Stomach (tissue), 19 donors: ENCODE measurements at places on chromosomes 1 and 21. TPM values are rescaled to one million over a fixed set of nuclear protein-coding genes. Genes with fewer than 3 reads are reported as not detected.

DNA sequence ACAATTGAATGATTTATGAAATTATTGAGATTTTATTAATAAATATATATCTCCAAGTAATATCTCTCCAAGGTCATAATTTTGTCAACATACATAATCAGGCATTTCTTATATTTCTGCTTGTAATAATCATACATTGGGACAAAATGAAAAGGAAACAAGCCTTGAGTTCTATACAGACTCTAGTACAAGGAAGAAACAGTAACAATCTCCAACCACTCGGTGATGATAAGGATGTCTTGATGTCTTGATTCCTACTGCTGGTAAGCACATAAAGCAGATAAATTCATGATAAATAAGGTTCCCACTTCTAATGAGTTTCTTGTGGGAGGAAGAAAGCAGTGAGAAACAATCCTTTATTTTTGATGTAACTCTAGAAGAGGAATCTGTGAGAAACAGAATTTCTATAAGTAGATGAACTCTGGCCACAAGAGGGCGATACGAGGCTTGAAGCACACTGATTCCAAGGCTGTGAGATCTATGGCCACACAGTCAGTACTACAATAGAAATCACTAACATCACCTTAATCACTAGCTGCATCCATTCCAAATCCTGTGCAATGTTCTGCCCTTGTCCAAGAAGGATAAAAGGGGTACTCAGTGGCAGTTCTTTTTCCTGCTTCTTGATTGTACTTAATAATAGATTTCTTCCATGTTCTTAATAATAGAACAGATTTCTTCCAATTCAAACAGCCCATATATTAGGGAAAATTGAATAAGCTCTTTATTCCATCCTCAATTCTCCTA lies 41.4 kb upstream of the LRRC8B start:
- peak; percentile 92 for DNase-seq

- DNase-seq: no peak
Observed at GRCh38 chr1:232951180-232951579, 769 bp downstream of the NTPCR start.

GRCh38 chr1:155944444-155944799 lies 3.0 kb downstream of the RXFP4 start:
- no peak for DNase-seq

DNA sequence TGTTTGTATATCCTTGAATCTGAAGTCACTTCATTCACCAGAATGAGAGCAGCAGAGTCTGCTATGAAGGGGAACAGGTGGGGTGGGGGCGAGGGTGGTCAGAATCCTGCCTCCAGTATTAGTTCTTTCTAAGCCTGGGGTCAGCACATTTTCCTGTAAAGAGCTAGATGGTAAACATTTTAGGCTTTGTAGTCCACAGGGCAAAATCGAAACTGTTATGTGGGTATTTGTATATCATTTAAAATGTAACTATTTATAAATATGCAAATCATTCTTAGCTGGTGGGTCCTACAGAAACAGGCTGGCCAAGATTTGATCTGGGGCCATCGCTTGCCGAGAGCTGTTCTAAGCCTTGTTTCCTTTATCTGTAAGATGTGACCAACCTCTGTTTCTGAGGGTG lies 96.0 kb downstream of the IGSF21 start:
- DNase-seq: no peak

- DNase-seq: no peak
Observed at GRCh38 chr1:94858276-94858675, 38.1 kb downstream of the SLC44A3 start.

DNA sequence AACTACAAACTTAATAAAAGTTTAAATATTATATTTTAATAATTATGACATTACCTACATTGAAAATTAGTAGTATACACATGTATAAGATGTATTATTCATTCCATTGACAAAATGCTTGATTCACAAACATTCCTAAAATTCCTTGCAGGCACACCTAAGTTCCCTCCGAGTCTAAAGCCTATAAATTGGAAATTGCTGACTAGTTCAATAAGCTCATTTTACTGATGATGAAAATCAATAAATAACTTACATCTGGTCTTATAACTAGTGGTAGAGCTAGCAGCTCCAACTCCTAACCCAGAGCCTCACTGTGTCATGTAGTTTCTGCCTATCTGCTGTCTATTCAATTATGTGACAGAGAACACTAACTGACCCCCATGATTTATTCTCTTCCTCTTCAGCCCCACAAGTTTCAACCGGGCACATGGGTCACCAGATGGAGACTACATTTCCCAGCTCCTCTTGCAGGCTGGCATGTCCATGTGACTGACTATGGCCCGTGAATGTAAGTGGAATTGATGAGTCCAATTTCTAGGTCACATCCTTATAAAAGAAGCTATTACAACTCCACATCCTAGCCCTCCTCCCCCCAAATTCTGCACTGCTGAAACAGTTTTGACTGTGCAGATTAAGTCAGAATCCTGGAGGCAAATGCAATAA lies 29.6 kb upstream of the LRRC8D start:
- no peak for DNase-seq

- DNase-seq: no peak
Observed at GRCh38 chr1:231927431-231927830, 300.8 kb downstream of the DISC1 start.

GRCh38 chr1:100721526-100722207 lies 2.1 kb downstream of the VCAM1 start:
- DNase-seq: peak; percentile 70

DNA sequence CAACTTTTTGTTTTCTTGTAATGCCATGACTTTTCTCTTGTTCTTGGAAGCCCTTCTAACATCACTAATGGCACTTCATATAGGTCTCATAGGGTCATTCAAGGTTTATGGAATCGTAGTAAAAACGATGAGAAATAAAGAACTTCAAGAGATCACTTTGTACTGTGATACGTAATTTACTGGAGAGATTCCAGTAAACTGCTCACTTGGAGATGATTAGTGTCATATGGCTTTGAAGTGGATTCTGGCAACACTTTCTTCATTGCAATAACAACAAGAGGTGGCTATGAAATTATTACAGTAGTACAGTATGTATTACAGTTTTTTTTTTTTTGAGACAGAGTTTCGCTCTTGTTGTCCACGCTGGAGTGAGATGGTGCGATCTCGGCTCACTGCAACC lies 103.4 kb downstream of the RUSC1 start:
- DNase-seq: no peak

DNA sequence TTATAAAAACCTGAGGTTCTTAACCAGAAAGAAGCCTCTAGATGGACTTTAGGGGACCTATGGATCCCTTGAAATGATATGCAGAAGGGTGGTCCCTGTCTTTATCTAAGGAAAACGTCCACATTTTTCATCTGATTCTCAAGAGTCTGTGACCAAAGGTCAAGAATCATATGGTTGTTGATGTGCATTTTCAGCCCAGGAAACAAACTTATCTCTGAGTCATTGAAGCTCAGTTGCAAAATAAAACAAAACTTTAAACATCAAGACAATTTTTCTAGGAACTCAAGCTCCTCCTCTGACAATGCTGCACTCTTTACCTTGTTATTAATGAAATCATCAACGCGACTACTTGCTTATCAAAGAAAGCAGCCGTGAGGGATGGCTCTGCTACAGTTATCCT lies 83.3 kb downstream of the TIAM1 start:
- no peak for DNase-seq

DNA sequence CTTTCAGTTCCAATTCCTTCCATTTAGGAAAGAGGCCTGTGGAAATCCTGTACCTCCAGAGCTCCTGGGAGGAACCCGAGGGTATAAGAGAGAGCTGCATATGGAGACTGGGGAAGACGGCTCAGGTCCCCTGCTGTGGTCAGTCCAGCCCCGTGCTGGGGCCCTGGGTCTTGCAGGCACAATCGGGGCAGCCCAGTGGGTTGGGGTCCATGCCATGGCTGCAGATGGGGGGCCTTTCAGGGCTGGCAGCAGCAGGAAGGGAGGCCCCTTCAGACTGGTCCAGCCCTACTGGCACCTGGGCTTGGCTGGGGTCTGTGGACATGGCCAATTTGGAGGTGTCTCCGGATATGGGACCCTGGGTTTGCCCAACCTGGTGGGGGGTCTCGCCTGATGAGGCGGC lies 18.2 kb downstream of the HTR6 start:
- DNase-seq: no peak

DNA sequence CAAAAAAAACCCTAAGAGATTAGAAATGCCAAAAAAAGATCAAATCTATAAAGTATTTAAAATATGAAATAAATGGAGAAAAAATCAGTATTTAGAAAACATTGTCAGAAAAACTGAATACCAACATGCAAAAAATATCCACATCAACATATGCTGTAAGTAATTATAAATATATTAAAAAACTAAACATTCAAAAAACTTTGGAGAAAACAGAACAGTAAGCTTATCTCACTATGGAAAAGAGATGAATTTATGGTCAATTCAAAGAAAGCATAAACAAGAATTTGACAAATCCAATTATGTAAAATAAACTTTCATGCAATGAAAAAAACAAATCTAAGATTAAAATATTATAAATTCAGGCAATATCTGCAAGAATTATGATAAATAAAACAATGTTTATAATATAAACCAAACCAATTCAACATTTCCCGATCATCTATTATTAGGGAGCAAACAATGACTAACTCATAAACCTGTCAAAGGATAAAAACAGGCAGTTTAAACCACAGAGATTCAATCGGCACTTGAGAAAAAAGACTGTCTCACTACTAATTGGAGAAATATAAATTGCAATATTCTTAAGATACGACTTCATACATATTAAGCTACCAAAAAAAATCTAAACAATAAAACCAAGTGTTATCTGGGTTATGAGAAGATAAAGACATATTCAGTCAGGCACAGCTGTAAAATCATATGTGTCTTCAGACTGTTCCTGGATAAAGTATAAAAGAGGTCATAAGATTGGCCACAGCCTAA lies 21.8 kb downstream of the EYA3 start:
- DNase-seq: no peak

GRCh38 chr1:36484099-36484498 lies 1.4 kb upstream of the CSF3R start:
- no peak for DNase-seq

GRCh38 chr1:116504308-116505156 lies 66.3 kb downstream of the CD58 start:
- peak; percentile 60 for DNase-seq

The CCDC30 gene
- total RNA-seq: 2.3 TPM

The SLC45A1 gene
- total RNA-seq: not detected

The KAZN gene
- total RNA-seq: 8.8 TPM

The SERTAD4 gene
- total RNA-seq: 5.4 TPM

The IL20 gene
- not detected for total RNA-seq

The FLVCR1 gene
- total RNA-seq: 1.8 TPM

The CD1E gene
- total RNA-seq: 0.92 TPM

The SPRR2A gene
- not detected for total RNA-seq

The MAGI3 gene
- 102 TPM for total RNA-seq
